CD8-positive, alpha-beta memory T cell (primary cell): ENCODE measurements at places on chromosomes 2 and 18. TPM values are rescaled to one million over a fixed set of nuclear protein-coding genes. Genes with fewer than 3 reads are reported as not detected.

DNA sequence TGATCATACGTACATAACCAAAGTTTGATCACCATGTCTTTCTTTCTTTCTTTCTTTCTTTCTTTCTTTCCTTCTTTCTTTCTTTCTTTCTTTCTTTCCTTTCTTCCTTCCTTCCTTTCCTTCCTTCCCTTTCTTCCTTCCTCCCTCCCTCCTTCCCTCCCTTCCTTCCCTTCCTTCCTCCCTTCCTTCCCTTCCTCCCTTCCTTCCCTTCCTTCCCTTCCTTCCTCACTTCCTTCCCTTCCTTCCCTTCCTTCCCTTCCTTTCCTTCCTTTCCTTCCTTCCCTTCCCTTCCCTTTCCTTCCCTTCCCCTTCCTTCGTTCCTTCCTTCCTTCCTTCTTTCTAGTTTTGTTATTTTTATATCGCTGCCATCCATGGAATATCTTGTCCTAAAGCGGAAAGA is 406.7 kb upstream of the DDX18 start:
- H3K27ac ChIP-seq: no peak overlapping the region
- no peak overlapping the region for H3K4me3 ChIP-seq
- H3K27me3 ChIP-seq: no peaks in the 10 kb centered on the region
- DNase-seq: no peak
- H3K4me1 ChIP-seq: no peaks in the 10 kb centered on the region
- no peaks in the 10 kb centered on the region for H3K36me3 ChIP-seq

- H3K27ac ChIP-seq: no peak overlapping the region
- DNase-seq: no peak
- H3K4me1 ChIP-seq: peaks cover 22% of the 10 kb centered on the region
Observed at GRCh38 chr2:72827966-72828646, 2.3 kb upstream of the EXOC6B start.

IMPACT gene
- total RNA-seq: 11.3 TPM

DNA sequence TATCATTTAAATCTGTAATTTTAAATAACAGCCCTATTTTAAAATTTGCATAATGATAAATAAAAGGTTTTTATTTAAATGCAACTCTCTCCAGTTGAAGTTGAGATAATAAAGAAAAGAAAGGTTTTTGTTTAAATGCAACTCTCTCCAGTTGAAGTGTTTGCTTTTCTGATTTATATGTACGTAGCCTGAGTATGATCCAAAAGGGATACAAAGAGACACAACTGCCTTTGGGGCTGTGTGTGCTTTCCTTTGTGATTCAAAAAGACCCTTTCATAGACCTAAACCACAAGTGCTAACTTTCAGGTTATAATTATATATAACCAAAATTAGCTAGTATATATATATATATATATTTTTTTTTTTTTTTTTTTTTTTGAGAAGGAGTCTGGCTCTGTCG is 76.2 kb upstream of the MFF start:
- H3K36me3 ChIP-seq: no peaks in the 10 kb centered on the region
- no peak overlapping the region for H3K27ac ChIP-seq
- H3K4me1 ChIP-seq: no peaks in the 10 kb centered on the region
- no peak for DNase-seq

GRCh38 chr2:14516844-14517243 is 115.7 kb upstream of the LRATD1 start:
- H3K4me3 ChIP-seq: no peak overlapping the region
- no peaks in the 10 kb centered on the region for H3K27me3 ChIP-seq
- no peaks in the 10 kb centered on the region for H3K4me1 ChIP-seq
- no peak overlapping the region for H3K27ac ChIP-seq
- no peak for DNase-seq

RAX gene
- not detected for total RNA-seq

- DNase-seq: no peak
- no peaks in the 10 kb centered on the region for H3K36me3 ChIP-seq
- H3K27me3 ChIP-seq: no peaks in the 10 kb centered on the region
- no peak overlapping the region for H3K4me3 ChIP-seq
- no peak overlapping the region for H3K27ac ChIP-seq
Observed at GRCh38 chr2:18849841-18850578, 260.6 kb upstream of the NT5C1B start.

DNA sequence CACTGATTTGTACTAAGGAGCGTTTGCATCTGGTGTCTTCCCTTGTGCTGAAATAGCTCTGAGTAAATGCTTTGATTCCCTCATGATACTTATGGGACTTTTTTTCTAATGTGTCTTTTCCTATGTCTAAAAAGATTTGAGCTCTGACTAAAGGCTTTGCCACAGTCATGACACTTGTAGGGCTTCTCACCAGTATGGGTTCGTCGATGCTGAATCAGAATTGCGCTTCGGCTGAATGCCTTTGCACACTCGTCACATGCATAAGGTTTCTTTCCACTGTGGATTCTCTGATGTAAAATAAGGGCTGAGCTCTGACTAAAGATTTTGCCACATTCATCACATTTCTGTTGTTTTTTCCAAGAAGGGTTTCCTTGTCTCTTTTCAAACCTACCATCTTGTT is 8.0 kb downstream of the ZNF396 start:
- H3K27ac ChIP-seq: no peak overlapping the region
- H3K4me1 ChIP-seq: no peaks in the 10 kb centered on the region
- DNase-seq: no peak
- no peak overlapping the region for H3K4me3 ChIP-seq
- H3K27me3 ChIP-seq: no peaks in the 10 kb centered on the region
- no peaks in the 10 kb centered on the region for H3K36me3 ChIP-seq

TLX2 gene
- total RNA-seq: 0.37 TPM

TDRD15 gene
- total RNA-seq: 0.04 TPM

- no peaks in the 10 kb centered on the region for H3K36me3 ChIP-seq
- no peaks in the 10 kb centered on the region for H3K4me1 ChIP-seq
- no peak for DNase-seq
- H3K4me3 ChIP-seq: no peak overlapping the region
- no peak overlapping the region for H3K27ac ChIP-seq
Observed at GRCh38 chr18:14965553-14965952, 217.6 kb downstream of the ANKRD30B start.

DNA sequence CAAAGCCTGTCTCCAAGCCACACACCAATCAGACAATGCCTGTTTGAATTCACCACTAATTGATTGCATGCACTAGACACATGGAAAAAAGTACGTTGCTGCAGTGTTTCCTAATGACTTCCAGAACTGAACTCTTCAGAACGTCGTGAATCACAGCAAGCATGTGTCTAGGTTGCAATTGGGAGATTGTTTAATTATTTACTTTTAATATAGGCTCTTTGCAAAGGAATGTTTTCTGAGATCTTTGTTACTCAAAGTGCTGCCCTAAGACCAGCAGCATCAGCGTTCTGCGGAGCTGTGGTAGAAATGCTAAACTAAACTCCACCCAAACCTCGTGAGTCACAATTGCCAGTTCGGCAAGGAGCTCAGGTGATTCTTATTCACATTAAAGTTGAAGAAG is 52.7 kb upstream of the CCDC68 start:
- H3K27ac ChIP-seq: no peak overlapping the region
- DNase-seq: no peak
- H3K4me3 ChIP-seq: no peak overlapping the region

DNA sequence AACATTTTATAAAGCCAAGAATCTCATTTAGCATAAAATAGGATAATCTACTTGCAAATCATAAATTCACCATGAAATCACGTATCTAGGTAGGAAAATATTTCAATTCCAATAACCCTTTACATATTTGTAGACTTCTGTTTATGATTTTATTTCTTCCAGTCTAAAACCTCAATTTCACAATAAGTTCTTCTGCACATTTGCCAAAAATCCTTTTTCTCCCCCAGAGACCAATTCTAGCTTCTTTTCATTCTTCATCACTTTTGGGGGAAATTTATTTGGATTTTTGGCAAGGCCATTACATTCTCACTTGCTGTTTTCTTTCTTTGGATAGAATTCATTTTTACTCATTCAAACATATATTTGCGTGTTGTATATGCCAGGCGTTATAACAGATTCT is 86.8 kb downstream of the SPRED2 start:
- no peak for DNase-seq
- no peaks in the 10 kb centered on the region for H3K36me3 ChIP-seq
- no peak overlapping the region for H3K27ac ChIP-seq

GRCh38 chr2:55063226-55063625 is 13.0 kb upstream of the RTN4 start:
- DNase-seq: no peak
- no peaks in the 10 kb centered on the region for H3K36me3 ChIP-seq
- H3K27ac ChIP-seq: no peak overlapping the region
- no peaks in the 10 kb centered on the region for H3K27me3 ChIP-seq
- no peaks in the 10 kb centered on the region for H3K4me1 ChIP-seq
- H3K4me3 ChIP-seq: no peak overlapping the region

DNA sequence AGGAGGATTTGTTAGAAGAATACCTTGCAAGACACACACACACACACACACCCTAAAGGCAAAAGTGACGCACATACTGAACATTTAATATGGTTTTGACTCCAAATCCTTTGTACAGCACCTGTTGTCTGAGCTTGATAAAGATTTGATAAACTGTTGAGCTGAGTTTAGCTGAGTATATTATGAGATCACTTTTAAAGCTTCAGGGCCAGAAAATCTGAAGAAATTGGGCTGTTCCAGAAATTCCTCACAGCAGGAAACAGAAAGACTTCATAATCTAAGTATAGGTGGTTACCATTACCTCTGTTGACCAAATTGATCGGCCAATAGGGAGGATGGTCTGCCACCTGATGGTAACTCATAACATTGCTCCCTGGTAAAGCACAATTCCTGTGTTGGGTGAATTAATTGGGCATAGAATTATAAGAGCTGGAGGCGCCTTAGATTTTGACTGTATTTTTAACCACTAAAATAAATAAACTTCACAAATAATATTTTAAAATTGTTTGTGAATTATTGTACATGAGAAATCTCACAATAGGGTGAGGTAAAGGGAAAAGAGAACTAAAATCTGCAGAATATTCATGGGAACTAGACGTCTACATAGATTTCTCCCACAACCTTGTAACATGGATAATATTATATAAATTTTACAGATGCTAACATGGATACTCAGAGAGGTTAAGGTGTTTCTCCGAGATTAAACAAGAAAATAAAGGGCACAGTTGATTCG is 21.8 kb upstream of the RPIA start:
- no peaks in the 10 kb centered on the region for H3K36me3 ChIP-seq
- no peaks in the 10 kb centered on the region for H3K4me1 ChIP-seq
- no peaks in the 10 kb centered on the region for H3K27me3 ChIP-seq
- DNase-seq: no peak
- H3K27ac ChIP-seq: no peak overlapping the region
- H3K4me3 ChIP-seq: no peak overlapping the region

DNA sequence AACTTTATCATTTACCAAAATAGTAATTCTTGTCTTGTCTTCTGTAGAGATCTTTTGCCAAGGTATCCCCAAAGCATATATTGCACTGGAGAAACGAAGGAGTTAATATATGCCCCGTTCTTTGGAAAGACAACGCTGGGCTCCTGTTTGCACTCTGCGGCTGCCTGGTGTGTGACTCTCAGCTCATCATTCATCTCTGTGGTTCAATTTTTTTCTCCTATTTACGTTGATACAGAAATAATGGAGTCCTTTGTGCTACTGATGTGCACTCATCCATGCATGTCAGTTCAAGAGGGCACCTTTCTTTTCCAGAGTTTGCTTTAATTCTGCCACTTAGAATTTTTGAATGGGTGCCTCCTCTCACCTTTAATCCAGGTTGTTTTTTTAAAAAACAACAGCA is 655.5 kb downstream of the DCDC2C start:
- no peak overlapping the region for H3K4me3 ChIP-seq
- H3K27ac ChIP-seq: no peak overlapping the region
- H3K27me3 ChIP-seq: no peaks in the 10 kb centered on the region
- H3K36me3 ChIP-seq: no peaks in the 10 kb centered on the region

DNA sequence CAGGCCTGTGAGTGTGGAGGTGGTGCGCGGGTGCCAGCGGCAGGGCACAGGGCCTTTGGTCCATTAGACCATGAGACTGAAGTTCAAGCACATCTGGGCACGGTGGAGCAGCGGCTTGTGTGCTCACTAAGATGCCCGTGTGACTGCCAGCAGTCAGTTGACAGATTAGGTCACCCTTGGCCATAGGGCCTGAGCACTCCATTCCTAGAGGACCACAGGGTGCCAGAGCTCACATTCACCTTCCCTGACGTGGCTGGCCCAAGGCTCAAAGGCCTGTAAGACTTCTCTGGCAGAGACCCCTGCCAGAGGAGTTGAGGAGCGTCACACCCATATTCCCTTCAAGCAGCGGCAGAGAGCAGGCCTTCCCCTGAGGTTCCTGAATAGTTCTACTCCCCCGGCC is 650 bp downstream of the LHCGR start:
- no peaks in the 10 kb centered on the region for H3K27me3 ChIP-seq
- no peak for DNase-seq
- no peak overlapping the region for H3K4me3 ChIP-seq
- no peaks in the 10 kb centered on the region for H3K36me3 ChIP-seq
- no peak overlapping the region for H3K27ac ChIP-seq

- no peaks in the 10 kb centered on the region for H3K36me3 ChIP-seq
- no peak for DNase-seq
- no peak overlapping the region for H3K4me3 ChIP-seq
- H3K4me1 ChIP-seq: no peaks in the 10 kb centered on the region
- H3K27ac ChIP-seq: no peak overlapping the region
Observed at GRCh38 chr2:36502081-36502480, 95.9 kb downstream of the FEZ2 start.
